ENCODE measurements at places on chromosomes 4 and X.

DNA sequence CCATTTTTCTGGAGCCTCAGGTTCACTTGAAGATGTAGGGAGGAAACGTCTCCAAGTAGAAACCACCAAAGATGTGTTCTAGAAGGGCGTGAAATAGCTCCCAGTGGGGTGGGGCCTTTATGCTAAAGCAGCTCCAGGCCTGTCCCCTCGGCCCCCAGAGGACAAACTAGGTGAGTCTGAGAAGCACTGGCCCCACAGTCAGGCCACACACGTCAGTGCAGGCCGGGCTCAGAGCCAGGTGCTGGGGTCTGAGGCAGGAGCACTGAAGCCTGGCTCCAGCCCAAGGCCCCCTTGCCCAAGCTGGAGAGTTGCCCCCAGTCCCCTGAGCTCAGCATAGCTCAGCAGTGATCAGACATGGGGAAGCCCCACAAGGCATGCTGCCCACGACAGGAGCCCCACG lies 95.4 kb upstream of the PSAPL1 start:
- DNase-seq, result no peak

GRCh38 chr4:129358571-129358970 lies 262.6 kb downstream of the C4orf33 start:
- no peak for DNase-seq

DNA sequence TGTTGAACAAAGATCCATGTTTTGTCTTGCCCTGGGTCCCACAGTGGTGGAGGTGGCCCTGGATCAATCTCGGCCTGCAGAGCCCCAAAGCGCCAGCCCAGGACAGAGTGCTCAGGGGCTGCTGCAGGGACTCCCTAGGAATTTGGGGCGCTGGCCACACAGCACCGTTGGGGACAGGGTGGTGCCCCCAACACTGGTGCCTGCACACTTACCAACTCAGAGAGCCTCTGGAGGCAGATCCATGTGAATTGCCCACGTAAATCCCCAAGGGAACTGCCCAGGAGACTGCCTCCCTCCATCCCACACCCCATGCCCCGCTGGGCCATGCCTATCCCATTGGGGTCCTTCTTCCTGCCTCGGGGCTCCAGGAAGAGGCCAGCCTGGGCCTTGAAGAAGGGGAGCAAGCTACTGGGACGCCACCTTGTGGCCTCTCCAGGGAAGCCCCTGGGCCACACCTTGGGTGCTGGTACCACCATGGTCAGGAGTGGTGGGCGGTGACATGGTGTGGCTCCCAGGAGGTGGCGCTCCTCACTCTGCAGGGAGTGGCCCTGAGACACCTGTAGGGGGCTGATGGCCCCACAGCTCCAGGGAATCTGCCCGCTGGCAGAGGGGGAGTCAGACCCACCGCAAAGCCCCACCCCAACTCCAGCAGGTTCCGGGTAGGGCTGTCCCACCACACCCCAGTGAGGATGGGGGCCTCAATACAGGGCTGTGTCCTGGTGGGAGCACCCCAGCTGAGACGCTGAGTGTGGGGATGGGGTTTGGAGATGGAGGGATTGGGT lies 22.8 kb downstream of the CFAP99 start:
- DNase-seq, result peak; percentile 75

DNA sequence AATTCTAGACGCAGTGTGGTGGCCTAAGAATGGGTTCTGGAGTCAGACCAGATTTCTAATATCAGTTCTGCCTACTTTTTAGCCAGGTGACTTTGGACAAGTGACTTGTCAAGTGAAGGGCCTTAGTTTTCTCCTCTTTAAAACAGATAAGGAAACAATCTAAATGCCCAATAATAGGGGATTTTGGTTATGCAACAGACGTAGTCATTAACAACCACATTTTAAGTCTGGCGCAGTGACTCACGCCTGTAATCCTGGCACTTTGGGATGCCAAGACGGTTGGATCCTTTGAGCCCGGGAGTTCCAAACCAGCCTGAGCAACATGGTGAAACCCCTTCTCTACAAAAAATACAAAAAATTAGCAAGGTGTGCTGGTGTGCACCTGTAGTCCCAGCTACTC lies 2.1 kb upstream of the ZMYM3 start:
- no peak for DNase-seq

DNA sequence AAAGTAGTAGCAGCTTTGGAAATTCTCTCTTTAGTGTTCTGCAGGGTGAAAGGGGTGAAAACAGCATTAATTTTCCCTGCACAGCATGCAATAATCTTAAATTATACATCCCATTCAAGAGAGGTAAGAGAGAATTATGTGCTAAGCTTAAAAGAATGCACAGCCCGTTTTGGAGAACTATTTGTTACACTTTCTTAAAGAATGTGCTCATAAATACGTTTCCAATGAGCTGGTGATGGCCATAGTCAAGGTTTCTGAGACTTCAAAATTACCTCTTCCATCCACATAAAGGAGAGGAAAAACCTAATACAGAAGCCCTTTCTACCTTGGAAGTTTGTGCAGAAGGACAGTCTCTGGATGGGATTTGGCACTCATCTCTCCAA lies 766.7 kb upstream of the TENM3 start:
- DNase-seq, result no peak

GRCh38 chr4:158521484-158522088 lies at the start of gene RXFP1:
RXFP1 (plus strand) TSS chr4:158521882; CDS start chr4:158521977, 95 bp downstream.
- no peak for DNase-seq

- DNase-seq, result no peak
Measured at GRCh38 chr4:173367946-173368345, 2.8 kb upstream of the SAP30 start.

- DNase-seq, result no peak
Measured at GRCh38 chrX:8201896-8202331, 30.8 kb upstream of the VCX2 start.

DNA sequence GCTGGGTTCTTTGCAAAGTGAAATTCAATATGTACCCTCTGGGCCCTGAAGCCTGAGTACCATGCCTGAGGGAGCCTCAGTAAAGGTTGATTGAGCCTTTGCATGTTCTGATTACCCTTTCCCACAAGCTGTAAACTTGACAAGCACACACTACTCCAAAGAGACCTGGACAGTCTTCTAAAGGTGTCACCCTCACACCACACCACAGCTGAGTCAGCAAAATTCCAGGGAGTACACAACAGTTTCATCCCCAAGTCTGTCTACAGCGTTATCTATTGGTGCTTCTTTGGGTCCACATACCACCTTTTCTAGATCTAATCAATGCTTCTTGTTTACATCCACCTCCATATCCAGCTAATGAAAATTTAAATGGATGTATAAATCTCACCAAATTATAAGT lies 180.8 kb downstream of the AMELX start:
- DNase-seq, result no peak

Measured in activated naive CD4-positive, alpha-beta T cell treated with Interleukin-2 at 50 U/mL for 16 hours (primary cell).